ENCODE measurements at places on chromosomes 2 and 18. TPM values are rescaled to one million over a fixed set of nuclear protein-coding genes. Genes with fewer than 3 reads are reported as not detected.

The DNER gene
- not detected for total RNA-seq

The TRPM8 gene
- not detected for total RNA-seq

The GPAT2 gene
- total RNA-seq = 4.7 TPM

The SIX3 gene
- not detected for total RNA-seq

The NYAP2 gene
- 0.04 TPM for total RNA-seq

The ASXL3 gene
- not detected for total RNA-seq

DNA sequence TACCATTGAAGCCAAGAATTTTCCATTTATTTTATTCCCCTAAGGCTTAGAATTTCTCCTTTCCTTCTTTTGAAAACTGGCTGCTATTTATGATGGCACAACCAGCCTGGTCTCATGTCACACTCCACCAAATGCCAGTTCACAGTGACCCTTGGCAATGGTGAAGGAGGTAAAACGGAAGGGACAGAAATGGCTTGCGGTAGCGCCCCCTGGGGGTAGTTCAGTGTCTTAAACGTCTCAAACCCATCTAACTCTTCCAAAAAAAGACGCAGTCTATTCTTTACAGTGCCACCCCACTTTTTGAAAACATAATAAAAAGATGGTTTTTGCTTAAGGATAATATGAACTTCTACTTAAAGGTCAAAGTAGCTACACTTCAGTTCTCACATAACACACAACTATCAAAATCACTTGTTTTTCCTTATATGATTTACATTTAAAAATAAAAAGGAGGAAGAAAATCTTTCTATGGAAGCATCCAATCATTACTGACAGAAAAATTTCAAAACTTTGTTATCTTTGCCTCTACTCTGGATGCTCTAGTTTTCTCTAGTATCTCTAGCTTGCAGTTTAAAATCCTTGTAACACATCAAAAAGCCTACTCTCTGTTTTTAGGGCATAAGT is 28.0 kb downstream of the PNO1 start:
- DNase-seq = no peak

- peak; percentile 75 for DNase-seq
Observed at GRCh38 chr18:24397694-24398368, at the start of gene OSBPL1A. Gene OSBPL1A (minus strand): TSS chr18:24397824. CDS start chr18:24377533, 20,291 bp downstream.

DNA sequence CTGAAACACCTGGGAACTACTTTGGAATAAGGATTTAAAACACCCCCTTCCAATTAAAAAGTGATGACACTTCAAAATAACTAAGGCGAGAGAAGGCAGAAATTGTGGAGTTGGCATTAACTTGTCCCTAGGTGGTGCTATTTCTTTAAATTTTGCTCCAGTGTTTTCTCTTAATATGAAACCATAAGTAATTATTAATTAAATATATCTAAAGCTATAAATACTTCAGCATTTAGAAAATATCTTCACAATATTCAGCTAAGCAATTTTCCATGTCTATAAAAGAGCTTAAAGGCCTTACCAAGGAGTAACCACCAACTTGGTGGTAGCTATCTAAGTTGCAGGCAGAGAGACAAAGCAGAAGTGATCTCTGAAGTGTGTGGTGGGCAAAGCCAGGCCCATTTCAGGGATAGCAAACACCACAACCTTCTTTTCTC is 186.8 kb upstream of the PGAP1 start:
- no peak for DNase-seq

GRCh38 chr18:11874676-11875075 is 23.5 kb downstream of the CHMP1B start:
- no peak for DNase-seq

DNA sequence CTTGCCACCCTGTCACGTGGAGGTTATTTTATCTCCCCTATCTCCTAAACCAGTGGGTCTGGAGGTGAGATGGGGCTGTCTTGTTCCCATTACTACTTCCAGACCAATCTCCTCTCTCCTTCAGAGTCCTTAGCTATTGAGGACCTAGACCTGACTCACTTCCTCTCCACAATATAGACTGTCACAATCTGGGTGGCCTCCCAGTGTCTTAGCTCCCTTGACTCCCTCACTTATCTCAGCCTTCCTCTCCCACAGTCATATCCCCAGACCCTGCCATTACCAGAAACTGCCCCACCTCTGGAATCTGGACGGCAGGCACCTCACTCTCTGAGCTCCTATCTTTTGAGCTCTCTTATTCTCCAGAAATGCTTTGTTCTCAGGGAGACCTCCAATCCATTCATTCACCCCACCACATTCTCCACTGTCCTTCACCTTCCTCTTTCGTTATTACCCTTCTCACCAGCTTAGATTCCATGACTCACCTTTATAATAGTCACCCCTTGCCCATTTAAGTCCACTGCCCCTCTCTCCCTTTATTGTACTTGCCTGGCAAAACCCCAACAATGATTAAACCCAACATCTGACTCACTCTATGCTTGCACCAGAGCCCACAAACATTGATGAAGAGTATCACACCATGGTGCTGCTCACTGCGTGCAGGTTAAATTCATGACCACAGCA is 23.3 kb upstream of the SIX3 start:
- DNase-seq = no peak

- DNase-seq = no peak
Observed at GRCh38 chr2:99765731-99766318, 276.0 kb upstream of the REV1 start.

- DNase-seq = no peak
Observed at GRCh38 chr2:29519338-29519925, 402.0 kb downstream of the ALK start.

DNA sequence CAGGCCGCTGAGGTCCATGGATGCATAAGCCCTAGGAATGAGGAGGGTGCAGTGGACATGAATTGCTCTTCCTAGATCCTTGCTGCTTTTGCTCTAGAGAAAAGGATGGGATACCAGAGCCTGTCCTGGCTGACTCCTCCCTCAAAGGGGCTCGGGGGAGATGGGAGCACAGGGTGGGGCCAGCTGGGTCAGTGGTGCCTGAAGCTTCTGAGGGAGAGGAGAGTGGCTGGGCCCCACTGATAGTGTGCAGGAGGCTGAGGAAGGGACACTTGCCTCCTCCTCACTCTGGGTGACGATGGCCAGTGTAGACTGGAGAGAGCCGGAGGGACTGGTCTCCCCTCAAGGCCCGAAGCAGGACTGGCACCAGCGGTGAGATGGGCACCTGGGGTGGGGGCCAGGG is at the start of gene NT5DC4:
TSS of gene NT5DC4 (plus strand) at position 236 of the 400 bp plus-strand sequence. CDS start at position 296, 60 bp downstream.
- no peak for DNase-seq

DNA sequence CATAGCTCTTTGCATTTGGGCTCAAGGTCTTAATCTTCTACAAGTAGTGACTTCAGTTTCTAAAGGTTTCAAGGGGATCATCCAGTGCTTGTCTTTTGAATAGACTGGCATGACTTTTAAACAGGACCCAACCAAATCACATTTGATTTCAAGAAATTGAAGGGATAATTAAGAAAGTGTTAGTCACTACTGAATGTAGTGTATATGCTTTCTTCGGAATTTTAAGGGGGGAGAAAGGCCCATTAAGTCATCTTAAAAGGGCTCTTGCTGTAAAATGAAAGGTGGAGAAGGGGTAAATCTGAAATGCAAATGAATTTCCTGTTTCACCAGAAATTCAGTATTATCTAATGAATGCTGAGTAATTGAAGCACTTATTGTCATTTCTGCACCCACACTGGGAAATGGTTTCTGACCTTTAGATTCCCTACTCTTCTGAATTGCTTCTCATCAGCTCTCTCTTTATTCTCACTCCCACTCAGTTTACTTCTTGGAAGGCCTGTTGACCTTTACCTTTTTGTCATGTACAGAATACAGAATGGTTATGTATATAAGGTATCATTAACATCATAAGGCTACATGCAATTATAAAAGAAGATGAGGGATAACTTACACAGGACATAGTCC is 241.4 kb downstream of the SLC8A1 start:
- no peak for DNase-seq

DNA sequence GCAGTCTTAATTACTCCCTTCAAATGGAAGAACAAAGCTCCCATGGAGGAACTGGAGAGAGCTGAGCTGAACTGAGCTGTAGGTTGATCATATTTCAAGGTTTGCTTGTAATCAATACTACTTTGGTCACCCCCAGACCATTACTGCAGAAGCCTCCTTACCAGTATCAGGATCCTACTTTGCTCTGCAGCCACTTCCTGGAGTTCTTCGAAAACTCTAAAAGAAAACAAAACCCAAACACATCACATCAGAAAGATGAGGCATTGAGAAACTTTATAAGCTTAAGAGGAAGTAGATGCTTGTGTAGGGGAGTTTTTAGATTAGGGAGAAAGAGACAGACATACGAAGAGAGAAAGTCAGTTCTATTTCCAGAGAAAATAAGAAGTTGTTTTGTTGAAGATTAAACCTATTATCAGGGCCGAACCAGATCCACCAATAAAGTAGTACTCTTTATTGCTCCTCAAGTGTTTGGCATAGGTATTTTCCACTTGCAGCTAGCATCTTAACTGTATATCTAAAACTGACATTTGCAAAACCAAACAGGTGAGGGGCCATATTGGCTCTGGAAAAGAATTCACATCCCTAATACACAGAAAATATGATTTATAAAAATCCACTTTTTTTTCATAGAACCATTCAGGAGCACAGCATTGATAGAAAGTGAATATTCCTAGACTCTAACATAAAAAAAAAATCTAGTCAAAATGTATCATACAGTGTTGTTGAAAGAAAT is 166.9 kb upstream of the KLF7 start:
- no peak for DNase-seq
